NCI-H524 treated with DMSO at 0.1 percent for 48 hours (cell line): ENCODE measurements at places on chromosomes 3 and 15.

DNA sequence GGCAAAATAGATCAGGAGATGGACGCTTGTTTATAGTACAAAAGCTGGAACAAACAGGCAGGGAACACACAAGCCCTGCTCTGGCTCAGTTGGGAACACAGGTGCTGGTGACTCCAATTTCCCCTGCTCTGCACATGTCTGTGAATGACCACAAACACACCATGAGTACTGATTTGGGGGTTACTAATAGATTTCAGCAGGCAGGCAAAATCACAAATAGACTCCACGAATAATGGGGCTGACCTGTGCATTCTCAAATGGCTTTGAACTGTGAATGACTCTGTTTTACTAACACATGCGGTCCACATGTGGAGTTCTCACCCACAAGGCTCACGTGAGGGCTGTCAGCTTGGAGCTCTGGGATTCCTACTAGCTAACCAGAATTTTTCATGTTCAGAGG, 3.9 kb downstream of the RTP3 start:
- no peak for DNase-seq

GRCh38 chr3:45105855-45106671, 40.1 kb downstream of the CDCP1 start:
- no peak for DNase-seq

DNA sequence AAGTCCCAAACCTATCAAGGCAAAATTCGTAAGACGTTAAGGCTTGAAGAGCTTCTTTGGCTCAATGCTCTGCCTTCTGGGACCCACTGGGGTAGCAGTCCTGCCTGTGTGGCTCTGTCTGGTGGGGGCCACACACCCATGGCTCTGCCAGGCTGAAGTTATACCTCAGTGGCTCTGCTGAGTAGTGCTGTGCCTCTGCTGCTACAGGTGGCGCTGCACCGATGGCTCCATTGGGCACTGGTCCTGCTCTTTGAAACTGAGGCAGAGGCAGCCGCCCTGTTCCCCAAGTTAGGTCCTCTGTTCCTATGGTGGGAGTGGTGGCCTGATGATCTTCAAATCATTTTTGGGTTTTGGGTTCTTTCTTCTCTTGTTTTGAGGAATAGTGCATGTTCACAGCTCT, 68.0 kb upstream of the AP4E1 start:
- DNase-seq = no peak

- DNase-seq = no peak
Measured at GRCh38 chr15:62653122-62653521, 389.4 kb upstream of the TPM1 start.

GRCh38 chr3:58556761-58557221, 19.8 kb upstream of the ACOX2 start:
- peak; percentile 96 for DNase-seq

- no peak for DNase-seq
Measured at GRCh38 chr3:165343185-165343584, 147.0 kb upstream of the SLITRK3 start.

GRCh38 chr3:17398959-17399551, 343.4 kb downstream of the TBC1D5 start:
- no peak for DNase-seq

DNA sequence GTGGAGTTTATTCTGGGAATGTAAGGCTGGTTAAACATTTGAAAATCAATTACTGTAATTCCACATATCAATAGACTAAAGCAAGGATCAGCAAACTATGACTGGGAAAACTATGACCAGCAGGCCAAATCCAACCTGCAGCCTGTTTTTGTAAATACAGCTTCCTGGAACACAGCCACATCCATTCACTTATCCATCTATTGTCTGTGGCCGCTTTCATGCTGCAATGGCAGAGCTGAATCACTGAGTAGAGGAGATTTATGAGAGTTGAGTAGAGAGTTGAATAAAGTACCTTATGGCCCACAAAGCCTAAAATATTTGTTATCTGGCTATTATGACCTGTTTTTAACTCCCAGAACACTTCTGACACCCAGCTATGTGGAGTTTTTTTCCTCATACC, 12.2 kb downstream of the MYLK start:
- no peak for DNase-seq

- DNase-seq = no peak
Measured at GRCh38 chr3:51949121-51949520, 6.1 kb upstream of the GPR62 start.

GRCh38 chr3:46104706-46105105, 77.4 kb upstream of the XCR1 start:
- no peak for DNase-seq

DNA sequence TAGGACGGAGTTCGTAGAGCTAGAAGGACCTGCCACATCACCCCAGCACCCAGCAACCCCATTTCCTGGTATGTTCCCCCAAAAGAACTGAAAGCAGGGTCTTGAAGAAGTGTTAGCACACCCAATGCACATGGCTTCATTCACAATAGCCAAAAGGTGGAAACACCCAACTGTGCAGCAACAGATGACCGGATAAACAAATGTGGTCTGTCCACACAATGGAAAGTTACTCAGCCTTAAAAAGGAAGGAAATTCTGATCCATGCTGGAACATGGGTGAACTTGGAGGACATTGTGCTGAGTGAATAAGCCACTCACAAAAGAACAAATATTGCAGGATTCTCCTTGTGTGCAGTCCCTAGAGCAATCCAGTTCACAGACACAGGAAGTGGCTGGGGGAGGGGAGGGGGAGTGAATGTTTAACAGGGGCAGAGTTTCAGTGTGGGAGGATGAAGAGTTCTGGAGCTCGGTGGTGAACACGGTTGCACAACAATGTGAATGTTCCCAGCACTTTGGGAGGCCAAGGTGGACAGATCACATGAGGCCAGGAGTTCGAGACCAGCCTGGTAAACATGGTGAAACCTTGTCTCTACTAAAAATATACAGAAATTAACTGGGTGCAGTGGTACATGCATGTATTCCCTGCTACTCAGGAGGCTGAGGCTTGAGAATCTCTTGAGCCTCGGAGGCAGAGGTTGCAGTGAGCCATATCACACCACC, 157.5 kb downstream of the NUP210 start:
- no peak for DNase-seq

DNA sequence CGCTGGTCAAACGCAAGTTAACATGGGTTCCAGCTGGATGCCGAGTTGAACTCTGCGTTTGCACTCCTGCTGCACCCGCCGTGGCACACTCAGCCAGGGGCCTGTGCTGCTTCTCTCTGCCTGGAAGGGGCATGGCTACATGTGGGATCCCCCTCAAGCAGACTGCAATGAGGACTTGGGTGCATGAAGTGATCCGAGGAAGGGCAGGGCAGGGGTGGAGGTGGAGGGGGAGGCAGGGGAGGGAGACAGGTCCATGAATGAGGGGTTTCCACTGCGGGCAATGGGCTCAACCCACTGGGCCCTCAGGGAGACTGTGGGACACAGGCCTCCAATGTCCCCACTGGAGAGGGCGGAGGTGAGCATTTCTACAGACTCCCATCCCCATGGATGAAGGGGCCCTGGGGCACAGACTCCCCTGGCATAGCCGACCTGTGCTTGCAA, 141.6 kb upstream of the MEF2A start:
- DNase-seq = no peak

- DNase-seq = no peak
Measured at GRCh38 chr3:117540597-117540996, 831.0 kb downstream of the TUSC7 start.

- peak; percentile 37 for DNase-seq
Measured at GRCh38 chr3:137792626-137793271, 28.6 kb downstream of the SOX14 start.

- no peak for DNase-seq
Measured at GRCh38 chr3:185313693-185314246, 49.2 kb upstream of the MAP3K13 start.

- no peak for DNase-seq
Measured at GRCh38 chr3:128841926-128842920, 37.2 kb upstream of the ACAD9 start.

DNA sequence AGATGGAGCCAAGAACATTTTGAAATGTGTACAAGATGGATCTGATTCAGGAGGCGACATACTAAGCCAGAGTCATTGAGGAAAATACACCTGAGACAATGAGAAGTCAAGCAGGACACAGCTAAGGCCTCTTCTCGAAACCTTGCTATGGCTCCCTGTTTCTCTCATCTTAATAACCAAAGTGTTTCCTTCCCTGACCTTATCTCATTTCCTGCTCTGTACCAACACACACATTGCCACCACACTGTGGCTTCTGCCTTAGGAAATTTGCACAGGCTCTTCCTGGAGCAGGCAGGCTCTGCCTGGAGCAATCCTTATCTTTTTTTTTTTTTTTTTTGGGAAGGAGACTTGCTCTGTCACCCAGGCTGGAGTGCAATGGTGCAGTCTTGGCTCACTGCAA, 36.6 kb downstream of the OXSM start:
- DNase-seq = no peak

- no peak for DNase-seq
Measured at GRCh38 chr3:63048367-63049326, 173.4 kb upstream of the CADPS start.

DNA sequence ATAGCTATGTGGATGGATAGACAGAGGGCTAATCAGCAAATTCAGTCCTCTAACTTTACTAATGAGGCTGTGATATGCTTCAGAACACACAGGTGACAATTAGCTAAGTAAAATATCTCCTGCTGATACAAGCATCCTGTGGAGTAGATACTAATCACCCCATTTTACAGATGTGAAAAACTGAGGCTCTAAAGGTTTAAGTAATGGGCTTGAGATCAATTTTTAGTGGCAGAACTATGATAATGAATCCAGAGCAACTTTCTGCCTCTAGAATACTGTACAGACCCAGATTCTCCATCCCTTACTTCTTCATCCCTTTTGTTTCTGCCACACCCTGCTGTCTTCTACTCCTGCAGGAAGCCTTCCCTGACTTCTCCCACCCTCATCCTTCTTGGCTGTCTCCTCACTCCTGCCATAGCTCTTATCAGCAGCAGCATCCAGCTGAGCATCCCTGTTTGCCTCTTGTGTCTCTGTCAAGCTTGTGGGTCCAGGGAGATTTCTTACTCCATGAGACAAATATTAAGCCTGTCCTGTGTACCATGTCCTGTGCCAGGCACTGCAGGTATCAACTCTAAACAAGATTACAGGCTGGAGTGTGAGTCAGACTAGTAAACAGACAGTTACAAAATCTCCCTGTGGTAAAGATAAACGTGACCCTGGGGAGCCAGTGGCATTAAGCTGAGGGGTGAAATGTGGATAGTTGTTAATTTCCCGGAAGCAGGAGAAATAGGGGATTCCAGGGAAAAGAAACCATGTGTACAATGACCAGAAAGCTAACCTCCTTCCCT, 39.2 kb downstream of the SLC6A11 start:
- no peak for DNase-seq

DNA sequence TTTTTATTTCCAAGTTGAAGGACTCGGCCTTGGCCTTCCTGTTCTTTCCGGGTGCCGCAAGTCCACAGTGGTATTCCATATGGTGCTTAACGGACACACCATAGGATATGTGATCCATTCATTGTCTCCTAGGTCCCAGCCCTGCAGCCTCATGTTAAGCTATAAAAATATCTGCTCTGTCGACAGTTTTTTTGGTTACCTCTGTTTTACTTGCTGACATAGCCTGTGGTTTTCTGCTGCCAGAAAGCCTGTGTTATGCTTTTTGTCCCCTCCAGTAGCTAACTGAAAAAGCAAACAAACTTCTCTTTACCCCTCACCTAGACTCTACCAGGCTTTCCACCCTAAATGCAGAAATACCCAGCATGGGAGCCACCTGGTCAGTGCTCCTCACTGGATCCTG, 5.3 kb downstream of the INAFM2 start:
- DNase-seq = no peak

DNA sequence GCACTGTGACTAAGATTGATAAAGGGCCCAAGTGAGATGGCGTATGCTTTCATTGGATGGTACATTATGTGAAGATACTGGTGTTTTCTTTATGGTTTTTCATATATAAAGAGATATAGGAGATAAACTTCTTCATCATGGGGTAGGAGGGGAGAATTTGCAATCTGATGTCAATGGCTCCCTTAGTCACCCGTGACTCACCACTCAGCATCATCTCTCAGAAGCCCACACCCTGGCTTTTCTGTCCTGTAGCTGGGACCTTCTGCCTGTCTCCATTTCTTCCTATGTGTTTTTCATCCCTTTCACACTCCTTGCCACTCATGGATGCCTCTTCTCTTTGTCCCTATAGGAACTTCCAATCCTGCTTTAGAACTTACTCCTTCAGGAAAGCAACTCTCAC, 114.3 kb upstream of the SEMA6D start:
- no peak for DNase-seq

DNA sequence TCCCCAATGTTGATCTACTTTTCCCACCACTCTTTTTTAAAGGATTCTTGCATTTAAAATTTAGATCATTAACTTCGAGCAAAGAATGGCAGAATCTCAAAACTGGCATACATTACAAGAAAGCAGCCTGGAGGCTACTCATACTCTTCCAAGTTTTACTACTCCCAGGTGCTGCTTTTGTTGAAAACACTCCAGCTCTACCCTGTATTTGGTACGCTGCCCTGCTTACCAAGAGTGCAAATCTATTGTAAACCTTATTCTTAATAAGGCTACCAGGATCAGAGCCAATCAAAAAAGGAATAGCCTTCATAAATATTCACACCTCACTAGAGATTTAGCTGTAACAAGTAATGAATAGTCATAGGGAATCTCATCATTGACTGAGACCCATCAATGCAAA, 11.6 kb upstream of the CNTN3 start:
- DNase-seq = no peak

- DNase-seq = no peak
Measured at GRCh38 chr3:187082758-187083375, 56.4 kb downstream of the RPL39L start.

DNA sequence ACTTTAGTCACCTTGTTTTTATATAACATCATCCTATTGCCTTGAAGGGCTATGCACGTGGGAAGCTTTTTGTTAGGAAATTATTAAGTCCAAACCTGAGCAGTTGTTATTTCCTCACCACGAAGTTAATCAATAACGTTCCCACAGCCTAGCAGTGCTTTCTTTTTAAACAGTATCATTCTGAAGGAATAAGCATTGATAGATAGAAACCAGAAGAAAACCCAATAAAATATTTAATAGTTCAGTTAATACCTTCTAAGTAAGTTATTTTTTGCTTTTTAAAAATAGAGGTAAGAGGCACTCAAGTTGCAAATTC, 149.3 kb downstream of the KCNMB2 start:
- DNase-seq = no peak
